Activated CD4-positive, alpha-beta T cell treated with anti-CD3 and anti-CD28 coated beads, Interleukin-2, amount 50 U/mL, for 24 hours (primary cell): ENCODE measurements at places on chromosomes 6 and 20.

GRCh38 chr6:143772116-143773086 is 70.7 kb upstream of the LTV1 start:
- DNase-seq = no peak

GRCh38 chr20:17860301-17861197 is 108.0 kb downstream of the SNX5 start:
- DNase-seq = no peak

- no peak for DNase-seq
Measured at GRCh38 chr20:34110745-34111641, 1.1 kb downstream of the EIF2S2 start.

- DNase-seq = no peak
Measured at GRCh38 chr20:34549291-34549928, 9.1 kb upstream of the MAP1LC3A start.

GRCh38 chr6:15626878-15627674 is 35.8 kb downstream of the DTNBP1 start:
- no peak for DNase-seq

GRCh38 chr20:2604506-2604835 is 48.0 kb upstream of the NOP56 start:
- DNase-seq = no peak

- no peak for DNase-seq
Measured at GRCh38 chr20:48807586-48808381, 20.0 kb downstream of the PREX1 start.

DNA sequence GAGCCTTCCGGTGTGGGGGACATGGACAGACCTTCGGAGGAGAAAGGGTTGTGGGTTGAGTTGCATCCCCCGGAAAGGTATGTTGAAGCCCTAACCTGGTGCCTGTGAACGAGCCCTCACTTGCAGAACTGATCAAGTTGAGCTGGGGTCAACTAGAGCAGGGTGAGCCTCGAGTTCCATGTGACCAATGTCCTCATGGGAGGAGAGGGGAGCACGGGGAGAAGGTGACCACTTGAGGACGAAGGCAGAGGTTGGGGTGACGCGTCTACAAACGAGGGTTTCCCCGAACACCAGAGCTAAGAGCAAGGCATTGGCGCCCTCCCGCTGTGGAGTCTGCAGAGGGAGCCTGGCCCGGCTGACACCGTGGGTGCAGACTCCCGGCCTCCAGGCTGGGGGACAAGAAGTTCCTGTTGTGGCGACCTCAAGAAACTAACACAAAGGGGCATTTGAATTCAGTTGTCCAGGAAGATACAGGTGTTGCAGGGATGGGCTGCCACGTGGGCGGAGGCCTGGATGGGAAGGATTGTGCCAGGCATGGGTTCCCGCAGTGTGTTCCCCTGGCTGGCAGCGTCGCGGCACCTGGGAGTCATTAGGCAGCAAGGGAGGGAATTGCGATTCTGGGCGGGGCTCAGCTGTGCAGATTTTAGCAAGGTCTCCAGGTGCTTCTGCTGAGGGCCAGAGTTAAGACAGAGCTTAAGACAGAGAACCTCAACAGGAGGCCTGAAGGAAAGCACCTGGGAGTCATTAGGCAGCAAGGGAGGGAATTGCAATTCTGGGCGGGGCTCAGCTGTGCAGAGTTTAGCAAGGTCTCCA is 20.4 kb upstream of the UNC93A start:
- no peak for DNase-seq

DNA sequence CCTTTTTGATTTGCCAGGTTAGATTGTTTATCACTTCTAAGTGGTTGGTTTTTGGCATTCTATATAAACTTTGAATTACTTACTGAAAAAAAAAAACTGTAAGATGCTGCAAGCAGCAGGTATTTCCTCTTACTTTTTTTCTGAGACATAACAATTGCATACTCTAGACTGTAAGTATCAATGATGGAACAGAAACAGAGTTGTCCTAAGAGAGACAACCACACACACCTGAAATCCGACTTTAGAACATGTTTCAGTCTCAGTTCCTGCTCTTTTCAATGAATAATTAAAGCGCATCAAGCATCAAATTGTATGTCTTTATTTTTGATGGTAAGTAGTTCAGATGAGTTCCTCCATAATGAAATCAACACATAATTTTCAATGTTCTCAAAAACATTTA is 105.3 kb upstream of the KHDRBS2 start:
- DNase-seq = no peak

DNA sequence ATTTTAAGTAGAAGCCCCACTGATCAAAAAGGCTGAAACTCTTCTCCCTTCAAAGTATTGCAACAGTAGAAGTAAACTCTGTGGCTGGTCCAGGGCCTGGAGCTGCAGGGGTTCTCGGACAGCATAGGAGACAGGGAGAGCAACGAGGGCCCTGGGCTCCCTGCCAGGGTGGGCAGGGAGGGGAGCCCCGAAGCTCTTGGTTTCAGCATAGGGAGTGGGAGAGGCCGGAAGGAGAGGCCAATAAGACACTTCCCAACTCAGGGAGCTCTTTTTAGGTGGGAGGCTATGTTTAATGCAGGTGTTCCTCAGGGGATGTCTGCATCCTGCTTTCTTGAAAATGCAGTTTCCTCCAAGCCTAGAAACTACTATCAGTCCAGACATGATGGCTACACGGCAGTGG is 91.1 kb downstream of the LY86 start:
- no peak for DNase-seq

- DNase-seq = peak; percentile 99
Measured at GRCh38 chr6:139134817-139135577, at the start of gene HECA. HECA (plus strand) TSS chr6:139135080; CDS start chr6:139135397, 317 bp downstream.
